ENCODE measurements at places on chromosomes 7 and 10. TPM values are rescaled to one million over a fixed set of nuclear protein-coding genes. Genes with fewer than 3 reads are reported as not detected.

Gene PIK3CG
- total RNA-seq: 0.51 TPM

Gene TRIP6
- 4.6 TPM for total RNA-seq

Gene LHFPL3
- not detected for total RNA-seq

Gene AKR1C4
- total RNA-seq: not detected

Gene ARMC3
- not detected for total RNA-seq

Gene WEE2
- not detected for total RNA-seq

Gene PLXNA4
- total RNA-seq: 0.31 TPM

Gene DPCD
- total RNA-seq: 38.4 TPM

Gene MAP3K8
- total RNA-seq: 3.2 TPM

Gene TPK1
- total RNA-seq: 2.7 TPM

Gene STRIP2
- total RNA-seq: 43.9 TPM

Gene PMPCB
- total RNA-seq: 51.3 TPM

Gene GPR15LG
- not detected for total RNA-seq

Gene PODXL
- 12.2 TPM for total RNA-seq

Gene DNAH11
- 0.62 TPM for total RNA-seq

Gene ADAMTS14
- total RNA-seq: not detected

Gene KNDC1
- total RNA-seq: not detected

Gene NPTX2
- total RNA-seq: 18.1 TPM

Gene KIAA1549
- 0.55 TPM for total RNA-seq

Gene AKR1C8
- total RNA-seq: 0.56 TPM

Gene AQP1
- 81.9 TPM for total RNA-seq

Gene LEP
- total RNA-seq: not detected

Gene SPACDR
- total RNA-seq: not detected

Gene C10orf71
- total RNA-seq: 45.6 TPM

Gene DBF4
- 3.7 TPM for total RNA-seq

Gene ZNF316
- 18.2 TPM for total RNA-seq

Gene IDI2
- total RNA-seq: 128 TPM

Gene CAV2
- total RNA-seq: 26.2 TPM

Gene MSMB
- total RNA-seq: not detected

Gene CALML5
- not detected for total RNA-seq

Gene CLDN4
- total RNA-seq: 0.16 TPM

Gene PAPOLB
- not detected for total RNA-seq

Gene NEUROG3
- total RNA-seq: not detected

Gene TPST1
- 3.0 TPM for total RNA-seq

Gene C10orf62
- not detected for total RNA-seq

Gene MRLN
- 67.7 TPM for total RNA-seq

Gene NPFFR1
- not detected for total RNA-seq

Measured in gastrocnemius medialis (tissue), 4 donors.